ENCODE measurements at places on chromosomes 4 and X.

DNA sequence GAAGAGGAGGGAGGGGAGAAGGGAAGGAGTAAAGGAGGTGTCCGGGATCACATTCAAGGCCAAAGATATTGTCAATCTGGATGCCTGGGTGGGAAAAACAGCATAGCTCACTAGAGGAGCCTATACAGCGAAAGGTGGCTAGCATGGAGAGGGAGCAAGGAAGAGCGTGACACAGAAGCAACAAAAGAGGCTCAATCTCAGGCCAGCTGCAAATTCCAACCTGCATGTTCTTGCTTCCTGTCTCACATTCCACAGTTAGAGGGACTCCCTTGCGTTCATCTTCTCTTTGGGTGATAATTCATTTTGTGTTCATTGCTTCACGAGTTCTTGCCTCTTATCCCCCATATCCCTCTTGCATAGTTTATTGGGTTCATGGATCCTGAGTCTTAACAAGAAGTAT lies 3.0 kb upstream of the CLNK start:
- no peak for DNase-seq

GRCh38 chr4:168849030-168849675 lies 160.9 kb downstream of the CBR4 start:
- DNase-seq, result no peak

DNA sequence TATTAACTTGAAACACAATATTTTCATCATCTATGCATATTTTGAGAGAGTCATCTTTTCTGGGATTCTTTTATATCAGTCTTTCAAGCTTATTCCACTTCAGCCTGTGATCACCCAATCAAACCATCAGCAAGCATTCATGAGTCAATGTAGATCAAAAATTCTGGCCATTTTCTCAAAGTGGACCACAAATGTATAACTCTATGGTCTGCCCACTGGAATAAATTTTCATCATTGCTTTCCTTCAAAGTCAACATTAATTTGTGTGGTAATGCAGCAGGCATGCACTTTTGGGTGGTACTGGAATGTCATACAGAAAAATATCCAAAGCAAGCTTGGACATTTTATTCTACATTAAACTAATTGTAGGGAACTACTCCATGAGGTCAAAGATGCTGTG lies 1013.0 kb downstream of the STIM2 start:
- no peak for DNase-seq

GRCh38 chr4:61741327-61742096 lies 541.4 kb downstream of the ADGRL3 start:
- DNase-seq, result no peak

DNA sequence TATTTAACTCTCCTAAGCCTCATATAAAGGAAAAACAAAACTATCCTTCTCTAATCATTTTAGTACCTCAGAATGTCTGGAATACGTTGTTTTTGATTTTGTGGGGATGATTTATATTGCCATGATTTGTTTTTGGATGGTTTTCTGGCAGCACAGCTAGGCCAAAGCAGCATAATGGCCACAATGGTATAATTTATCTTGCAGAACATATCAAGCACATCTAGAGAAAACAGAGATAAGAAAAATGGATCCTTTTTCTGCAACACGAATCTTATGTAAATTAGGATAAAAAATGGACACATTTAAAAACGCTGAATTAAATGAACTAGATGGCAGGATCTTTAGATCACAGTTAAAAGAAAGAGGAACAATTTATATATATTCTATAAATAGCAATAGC lies 269.9 kb upstream of the FAT4 start:
- no peak for DNase-seq

DNA sequence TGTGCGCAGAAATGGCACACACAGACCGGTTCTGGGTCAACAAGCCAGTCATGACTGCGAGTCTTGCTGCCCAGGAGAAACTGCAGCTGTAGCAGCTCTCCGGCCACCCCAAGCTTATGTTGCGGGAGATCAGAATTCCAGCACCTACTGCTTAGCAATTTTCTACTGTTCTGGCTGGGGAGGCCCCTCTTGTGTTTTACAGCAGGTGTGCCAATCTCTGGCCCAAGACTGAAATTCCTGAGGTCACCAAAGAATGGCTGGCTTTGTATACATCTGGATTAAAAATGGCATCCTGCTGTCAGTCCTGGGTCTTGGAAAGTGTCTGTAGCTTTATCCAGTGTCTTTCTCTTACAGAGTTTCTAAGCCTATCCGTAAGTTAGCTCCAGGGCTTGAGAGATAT lies 68.9 kb upstream of the TRAM1L1 start:
- no peak for DNase-seq

GRCh38 chrX:13487731-13488505 lies 81.5 kb upstream of the EGFL6 start:
- DNase-seq, result no peak

GRCh38 chr4:37549041-37549440 lies 137.1 kb downstream of the RELL1 start:
- DNase-seq, result no peak

DNA sequence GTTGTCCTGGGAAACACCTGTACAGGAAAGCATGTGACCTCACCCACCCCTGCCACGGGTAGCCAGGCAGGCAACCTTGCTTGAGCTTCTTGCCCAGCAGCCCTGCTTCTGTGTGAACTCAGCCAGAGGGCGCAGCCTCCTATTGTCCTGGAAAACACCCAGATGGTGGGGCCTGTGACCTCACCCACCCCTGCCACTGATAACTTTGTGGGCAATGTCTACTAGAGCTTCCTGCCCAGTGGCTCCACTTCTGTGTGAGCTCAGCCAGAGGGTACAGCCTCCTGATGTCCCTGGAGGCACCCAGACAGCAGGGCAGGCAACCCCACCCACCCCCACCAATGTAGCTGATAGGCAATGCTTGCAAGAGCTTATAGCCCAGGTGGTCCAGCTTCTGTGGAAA lies 146.3 kb downstream of the DTHD1 start:
- DNase-seq, result no peak

DNA sequence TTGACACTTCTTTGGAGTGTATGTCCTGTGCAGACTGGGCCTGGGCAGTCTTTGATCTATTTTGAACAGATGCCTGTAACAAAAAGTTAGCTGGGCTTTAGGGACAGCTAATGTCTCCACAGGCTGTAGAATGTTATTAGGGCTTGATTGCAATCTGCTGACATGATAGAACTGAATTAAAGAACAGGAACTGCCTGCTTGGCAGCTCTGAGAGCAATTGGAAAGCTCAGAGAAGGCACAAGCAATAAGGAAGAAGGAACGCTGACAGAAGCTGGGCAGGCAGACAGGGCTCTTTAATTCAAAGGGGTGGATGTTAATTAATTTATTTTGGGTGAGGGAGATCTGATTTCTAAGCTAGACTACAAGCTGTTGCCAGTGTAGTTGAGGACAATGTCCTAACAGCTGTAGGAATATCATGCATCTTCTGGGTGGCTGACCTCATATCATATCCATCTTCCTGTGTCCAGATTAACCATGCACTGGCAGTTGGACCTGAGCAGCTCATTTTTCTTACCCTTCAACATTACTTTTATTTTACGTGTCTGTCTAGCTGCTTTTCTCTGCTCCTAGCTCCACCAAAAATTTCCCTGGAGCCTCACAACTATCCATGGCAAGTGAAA lies 20.7 kb upstream of the GRXCR1 start:
- DNase-seq, result no peak

DNA sequence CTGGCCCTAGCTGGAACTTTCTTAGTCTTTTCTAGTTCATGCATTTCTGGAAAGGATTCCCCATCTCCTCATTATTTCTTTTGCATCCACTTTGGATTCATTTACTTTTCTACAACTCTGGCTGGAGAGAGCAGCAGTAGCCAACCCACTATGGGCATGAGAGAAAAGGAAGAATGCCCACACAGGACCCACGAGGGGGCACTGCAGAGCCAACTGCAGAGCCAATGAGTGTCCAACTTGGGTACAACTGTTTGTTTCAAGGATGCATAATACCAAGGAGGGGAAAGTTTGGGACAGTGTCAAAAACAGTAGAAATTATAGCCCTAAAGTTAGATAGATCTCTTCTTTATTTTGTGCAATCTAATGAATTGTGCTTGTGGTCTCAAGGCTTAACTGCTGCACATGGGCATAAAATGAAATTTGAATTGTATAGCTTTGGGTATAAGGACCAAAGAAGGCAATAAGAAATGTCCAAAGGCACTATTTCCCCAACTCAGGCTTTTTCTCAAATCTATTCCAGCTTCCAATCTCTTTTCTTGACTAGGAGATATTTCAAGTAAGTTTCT lies 230.6 kb downstream of the NSUN7 start:
- DNase-seq, result no peak

GRCh38 chr4:61373901-61374440 lies 173.8 kb downstream of the ADGRL3 start:
- DNase-seq, result no peak

DNA sequence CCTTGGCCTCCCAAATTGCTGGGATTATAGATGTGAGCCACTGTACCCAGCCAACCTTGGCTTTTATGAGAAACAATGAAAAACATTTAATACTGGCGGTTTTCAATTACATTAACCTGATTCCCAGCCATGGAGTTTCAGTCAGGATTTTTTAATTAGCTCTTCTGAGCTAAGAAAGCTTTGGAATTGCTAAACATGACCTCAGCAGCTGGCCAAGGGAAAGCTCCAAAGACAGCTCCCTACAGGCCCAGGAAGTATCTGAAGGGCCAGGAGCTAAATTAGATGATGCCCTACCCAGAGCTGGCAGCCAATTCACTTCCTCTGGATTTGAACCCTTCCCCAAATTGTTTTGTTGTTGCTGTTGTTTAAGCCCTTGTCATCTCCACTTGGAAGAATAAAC lies 26.5 kb upstream of the FUNDC1 start:
- no peak for DNase-seq

DNA sequence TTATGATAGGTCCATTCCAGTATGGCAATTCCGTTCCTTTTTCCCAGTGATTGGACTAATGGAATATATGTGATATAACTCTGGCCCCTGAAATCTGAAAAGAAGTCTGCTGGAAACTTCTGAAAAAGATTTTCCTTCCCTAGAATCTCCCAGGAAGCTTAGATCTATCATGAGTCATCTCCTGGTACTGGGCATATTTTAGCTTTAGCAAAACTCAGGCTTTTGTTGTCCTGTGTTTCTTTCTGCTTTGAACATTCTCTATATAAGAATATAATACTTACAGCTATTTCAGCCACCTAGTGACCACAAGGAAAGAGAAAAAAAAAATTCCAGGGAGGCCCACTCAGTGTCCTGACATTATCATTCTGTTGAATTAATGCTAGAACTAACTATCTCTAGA lies 597.2 kb upstream of the GRIA3 start:
- no peak for DNase-seq

GRCh38 chrX:45712067-45712466 lies 511.4 kb upstream of the DIPK2B start:
- DNase-seq, result no peak

DNA sequence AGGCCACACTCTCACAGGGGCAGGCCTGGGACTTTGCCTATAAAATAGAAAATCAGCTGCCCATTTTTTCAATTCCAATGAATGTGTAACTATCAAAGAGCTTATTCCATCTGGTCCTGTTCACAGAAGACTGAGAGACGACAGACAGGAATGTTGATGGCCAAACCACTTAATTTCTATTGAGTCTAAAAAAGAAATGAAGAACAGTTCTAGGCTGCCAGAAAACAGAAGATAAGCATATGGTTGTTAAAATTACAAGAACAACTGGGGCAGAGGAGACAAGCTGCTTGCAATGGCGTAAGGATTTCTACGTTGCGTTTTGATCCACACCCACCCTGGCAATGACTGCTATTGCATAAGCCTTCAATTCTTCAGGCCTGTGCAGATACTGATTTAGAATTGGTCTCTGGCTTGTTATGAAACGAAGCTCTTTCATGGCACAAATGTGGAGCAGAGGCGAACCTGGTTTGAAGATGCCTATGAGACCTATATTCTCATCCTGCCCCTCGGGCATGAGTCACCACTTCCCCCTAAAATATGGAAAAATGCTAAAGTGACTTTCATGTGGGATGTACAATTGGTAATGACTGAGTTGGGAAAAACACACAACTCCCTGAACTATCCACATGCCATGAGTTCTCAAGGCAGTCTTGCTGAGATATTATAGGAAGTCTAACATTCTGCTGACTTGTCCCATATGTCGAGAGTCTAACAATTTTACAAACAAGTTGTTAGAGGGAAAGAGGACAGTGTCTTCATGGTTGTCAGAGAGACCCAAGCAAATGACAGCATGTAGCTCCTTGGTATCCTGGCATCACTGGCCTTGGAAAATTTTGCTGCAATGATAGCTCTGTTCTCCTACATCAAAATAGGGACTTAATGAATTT lies 37.9 kb upstream of the SORBS2 start:
- DNase-seq, result no peak

GRCh38 chr4:176729489-176729888 lies 63.2 kb downstream of the VEGFC start:
- no peak for DNase-seq

GRCh38 chr4:15077969-15078368 lies 75.7 kb downstream of the CPEB2 start:
- no peak for DNase-seq

- no peak for DNase-seq
These were observed 20.7 kb downstream of the NALF2 start for GRCh38 chrX:69524781-69525363.

DNA sequence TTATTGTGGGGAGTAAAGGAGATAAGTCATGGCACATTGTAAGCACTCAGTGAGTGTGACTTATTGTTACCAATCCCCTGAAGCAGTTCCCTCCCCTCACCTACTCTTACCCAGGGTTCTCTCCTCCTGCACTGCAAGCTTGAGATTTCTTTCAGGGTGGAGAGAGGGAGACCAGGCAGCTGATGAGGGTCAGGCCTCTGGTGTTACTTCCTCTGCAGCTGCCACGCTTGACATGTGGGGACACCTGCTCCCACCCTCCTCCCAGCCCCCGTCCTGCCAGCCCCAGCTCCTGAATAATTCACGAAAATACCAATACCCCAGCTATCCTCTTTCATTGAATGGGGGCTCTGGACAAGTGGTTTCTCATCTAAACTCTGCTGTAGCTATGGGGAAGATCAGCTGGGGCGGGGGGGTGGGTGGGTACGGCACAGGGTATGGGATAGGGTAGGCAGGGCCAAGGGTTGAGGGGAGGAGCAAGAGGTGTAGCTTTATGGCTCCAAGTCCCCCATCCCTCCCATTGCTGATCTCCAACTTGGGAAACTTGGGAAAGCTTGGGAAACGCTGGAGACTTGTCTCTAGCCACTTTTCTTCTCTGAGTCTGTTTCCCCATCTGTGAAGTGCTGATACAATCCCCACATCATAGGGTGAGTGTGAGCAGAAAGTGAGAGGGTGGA lies 148.5 kb upstream of the PJA1 start:
- no peak for DNase-seq

- DNase-seq, result no peak
These were observed 9.5 kb downstream of the ENOX2 start for GRCh38 chrX:130893356-130894085.

DNA sequence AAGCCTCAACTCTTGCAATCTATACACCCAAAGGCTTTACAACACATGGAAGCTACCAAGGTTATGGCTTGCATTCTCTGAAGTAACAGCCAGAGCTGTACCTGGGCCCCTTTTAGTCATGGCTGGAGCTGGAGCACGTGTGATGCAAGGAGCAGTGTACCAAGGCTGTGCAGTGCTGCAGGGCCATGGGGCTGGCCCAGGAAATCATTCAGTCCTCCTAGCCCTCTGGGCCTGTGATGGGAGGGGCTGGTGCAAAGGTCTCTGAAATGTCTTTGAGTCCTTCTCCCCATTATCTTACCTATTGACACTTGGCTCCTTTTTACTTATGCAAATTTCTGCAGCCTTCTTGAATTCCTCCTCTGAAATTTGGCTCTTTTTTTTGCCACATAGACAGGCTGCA lies 500.1 kb upstream of the FAM47C start:
- DNase-seq, result no peak

- DNase-seq, result no peak
These were observed 1023.3 kb upstream of the TENM3 start for GRCh38 chr4:181219783-181220416.

- DNase-seq, result no peak
These were observed 411.0 kb downstream of the EPHA5 start for GRCh38 chr4:65259296-65259695.

Data from activated CD4-positive, CD25-positive, alpha-beta regulatory T cell treated with anti-CD3 and anti-CD28 coated beads, Interleukin-2, amount 50 U/mL, for 72 hours (primary cell).